NCI-H1436 treated with DMSO at 0.1 percent for 48 hours (cell line): ENCODE measurements at places on chromosomes 6 and 20.

- no peak for DNase-seq
Measured at GRCh38 chr20:2390951-2391675, 10.4 kb downstream of the TGM6 start.

GRCh38 chr6:138535728-138536455, 36.6 kb upstream of the NHSL1 start:
- no peak for DNase-seq

GRCh38 chr6:119620846-119621555, 271.4 kb upstream of the MAN1A1 start:
- no peak for DNase-seq

DNA sequence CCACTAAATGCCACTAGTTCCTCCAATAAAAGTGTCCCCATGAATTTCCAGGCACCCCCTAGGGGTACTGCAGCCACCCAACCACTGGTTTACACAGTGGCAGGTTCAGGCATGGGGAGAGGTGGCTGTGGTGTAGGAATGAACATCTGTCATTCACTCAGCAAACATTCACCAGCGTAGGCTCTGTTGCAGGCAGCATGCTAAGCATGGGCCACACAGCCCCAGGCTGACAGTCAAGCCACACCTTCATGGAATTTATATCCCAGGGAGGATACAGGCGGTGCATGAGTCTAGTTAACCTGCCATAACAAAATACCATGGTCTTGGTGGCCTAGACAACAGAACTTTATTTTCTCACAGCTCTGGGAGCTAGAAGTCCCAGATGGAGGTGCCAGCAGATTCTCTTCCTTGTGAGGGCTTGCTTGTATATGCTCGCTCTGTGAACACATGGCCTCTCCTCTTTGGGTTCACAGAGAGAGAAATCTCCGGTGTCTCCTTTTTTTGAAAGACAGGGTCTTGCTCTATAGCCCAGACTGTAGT, 135.7 kb downstream of the EYA2 start:
- no peak for DNase-seq

DNA sequence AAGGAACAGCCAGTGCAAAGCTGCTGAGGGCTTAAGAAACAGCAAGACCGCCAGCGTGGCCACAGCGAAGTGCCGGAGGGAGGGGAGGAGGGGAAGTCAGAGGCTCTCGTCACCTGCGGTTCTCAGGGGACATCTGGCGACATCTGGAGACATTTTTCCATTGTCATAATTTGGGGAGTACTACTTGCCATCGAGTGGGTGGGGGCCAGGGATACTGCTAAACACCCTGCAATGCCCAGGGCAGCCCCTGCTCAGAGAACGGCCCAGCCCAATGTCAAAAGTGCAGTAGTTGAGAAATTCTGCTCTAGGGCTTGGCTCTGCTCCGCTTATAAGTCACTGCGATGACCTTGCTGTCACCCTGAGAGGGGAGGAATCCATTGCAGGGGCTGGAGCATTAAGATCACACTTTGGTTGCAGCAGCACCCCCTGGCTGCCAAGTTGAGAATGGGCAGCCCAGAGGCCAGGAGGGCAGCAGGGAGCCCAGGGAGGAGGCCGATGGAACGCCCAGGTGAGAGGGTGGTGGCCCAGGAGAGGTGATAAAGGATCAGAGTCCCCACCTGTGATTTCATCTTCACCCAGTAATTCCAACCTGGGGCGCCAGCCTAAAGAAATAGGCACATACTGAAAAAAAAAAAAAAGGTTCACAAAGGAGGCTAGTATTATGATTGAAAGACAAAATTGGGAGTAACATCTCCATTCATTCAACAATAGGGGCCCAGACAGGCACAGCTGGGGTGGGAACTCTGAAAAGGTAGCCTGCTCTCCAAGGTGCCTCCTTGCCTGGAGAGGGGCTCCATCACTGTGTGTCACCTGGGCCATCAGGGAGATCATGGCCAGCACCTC, 218.2 kb downstream of the BMP7 start:
- no peak for DNase-seq

GRCh38 chr6:30042476-30042875, 18.6 kb upstream of the POLR1H start:
- no peak for DNase-seq

DNA sequence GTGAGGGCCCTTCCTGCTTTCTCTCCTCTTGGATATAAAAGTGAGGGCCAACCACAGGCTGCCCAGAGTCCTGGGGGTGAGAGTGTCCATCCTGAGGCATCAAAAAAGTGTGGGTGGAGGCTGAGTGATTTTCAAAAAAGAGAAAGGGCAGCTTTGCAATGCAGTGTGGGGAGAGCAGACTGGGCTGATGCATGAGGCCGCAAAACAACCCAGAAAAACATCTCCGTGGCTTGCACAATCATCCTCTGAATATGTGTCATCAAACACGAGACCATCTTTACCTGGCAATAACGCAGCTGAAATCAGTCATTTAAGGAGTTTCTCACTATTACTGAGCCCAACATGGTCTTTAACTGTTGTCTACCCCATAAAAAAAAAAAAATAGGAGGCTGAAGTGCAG, 191.2 kb upstream of the SOX4 start:
- DNase-seq = no peak

- DNase-seq = no peak
Measured at GRCh38 chr20:45919542-45920399, 7.8 kb upstream of the PLTP start.

DNA sequence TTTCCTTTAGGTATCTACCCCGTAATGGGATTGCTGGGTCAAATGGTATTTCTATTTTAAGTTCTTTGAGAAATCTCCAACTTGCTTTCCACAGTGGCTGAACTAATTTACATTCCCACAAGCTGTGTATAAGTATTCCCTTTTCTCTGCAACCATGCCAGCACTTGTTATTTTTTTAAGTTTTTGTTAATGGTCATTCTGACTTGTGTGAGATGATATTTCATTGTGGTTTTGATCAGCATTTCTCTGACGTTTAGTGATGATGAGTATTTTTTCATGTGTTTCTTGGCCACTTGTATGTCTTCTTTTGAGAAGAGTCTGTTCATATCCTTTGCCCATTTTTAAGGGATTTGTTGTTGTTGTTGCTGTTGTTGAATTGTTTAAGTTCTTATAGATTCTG, 871.1 kb downstream of the KIF16B start:
- DNase-seq = no peak

DNA sequence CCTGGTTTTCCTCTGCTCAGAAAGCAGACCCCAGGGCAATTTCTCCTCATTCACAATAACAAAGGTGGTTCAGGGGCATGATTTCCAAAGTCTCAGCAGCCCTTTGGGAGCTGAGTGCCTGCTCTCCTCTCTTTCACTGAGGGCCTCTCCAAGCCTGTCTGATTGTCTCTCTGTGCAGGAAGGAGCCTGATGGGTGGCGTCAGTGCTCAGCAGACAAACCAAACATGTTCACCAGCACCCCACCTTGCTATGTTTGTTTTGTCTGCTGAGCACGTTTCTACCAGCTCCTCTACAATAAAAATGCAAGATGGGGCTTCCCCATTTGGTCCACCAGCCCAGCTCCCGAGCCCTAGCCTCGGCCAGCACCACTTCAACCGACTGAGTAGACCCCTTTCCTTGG, 25.4 kb upstream of the TCP11 start:
- no peak for DNase-seq

DNA sequence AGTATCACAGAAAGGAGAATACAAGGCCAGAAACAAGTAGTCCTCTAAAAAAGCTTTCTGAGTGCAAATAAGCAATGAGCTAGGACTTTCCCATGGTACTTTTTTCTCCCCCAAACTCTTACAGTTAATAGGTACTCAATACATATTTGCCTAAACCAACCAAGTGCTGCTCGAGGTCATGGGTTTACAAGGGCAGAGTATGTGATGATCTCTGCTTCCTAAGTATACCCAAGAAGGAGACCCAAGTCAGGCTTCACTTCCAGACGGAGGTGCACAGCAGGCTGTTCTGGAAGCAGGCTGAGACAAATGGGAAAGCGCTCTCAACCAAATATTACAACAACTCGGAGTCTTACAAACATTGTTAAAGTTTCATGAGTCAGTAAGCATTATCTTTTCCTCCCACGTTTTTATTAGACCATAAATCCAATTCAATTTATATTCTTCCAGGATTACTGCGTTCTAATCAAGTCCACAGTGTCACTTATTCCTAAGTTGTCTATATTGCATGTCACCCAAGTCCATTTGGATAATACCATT, 8.1 kb downstream of the FYN start:
- no peak for DNase-seq

- DNase-seq = no peak
Measured at GRCh38 chr6:53701333-53702218, 36.0 kb upstream of the KLHL31 start.

DNA sequence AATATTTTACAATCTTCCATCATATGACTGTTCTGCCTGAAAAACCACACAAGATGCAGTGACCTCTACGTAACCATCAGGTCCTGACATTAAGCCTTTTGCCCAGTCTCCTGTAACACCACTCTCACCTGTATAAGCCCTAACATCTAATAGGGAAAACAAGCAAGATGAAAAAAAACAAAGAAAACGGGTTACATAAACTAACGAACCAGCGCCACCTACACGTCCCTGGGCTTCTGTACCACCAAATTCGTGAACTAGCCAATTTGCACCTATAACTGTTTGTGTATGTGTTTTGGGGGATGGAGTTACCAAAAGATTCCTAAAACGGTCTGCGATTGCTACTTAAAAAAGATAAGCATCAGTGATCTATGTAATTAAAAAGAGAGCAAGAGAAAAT, 70.2 kb downstream of the BLOC1S5 start:
- no peak for DNase-seq

DNA sequence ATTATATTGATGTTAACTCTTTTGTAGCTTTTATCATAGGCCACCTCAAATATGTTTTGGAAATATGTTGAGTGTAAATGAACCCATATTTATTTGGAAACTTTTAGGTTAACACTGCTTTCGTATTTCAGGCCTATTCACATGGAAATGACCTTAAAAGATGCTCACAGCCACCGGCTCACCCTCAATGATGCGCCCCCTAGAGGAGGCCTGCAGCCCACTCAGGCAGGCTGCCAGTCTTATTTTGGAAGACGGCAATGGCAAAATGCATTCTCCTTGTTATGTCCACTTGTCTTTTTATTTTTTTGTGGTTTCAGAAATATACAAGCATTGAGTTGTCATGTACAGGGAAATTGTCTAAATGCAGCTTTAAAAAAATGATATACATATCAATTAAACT, 869.7 kb downstream of the PHF3 start:
- no peak for DNase-seq

GRCh38 chr6:135438907-135439535, 58.5 kb downstream of the AHI1 start:
- DNase-seq = no peak

DNA sequence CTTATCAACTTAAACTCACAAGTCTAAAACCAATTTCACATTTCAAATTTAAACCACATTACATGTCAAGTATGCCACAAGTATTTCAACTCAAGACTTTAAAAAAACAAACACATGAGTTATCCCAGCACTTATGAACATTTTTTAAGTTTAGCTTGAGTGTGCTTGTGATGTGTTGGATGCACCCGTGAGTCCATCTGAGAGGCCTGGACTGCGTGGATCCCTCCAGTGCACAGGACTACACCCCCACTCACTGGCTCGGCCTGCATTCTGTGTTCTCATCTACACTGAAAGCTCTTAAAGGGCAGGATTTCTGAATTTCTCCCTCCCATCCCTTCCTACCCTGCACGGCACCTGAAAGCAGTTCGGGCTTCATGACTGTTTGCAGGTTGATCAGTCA, 128.8 kb upstream of the CD93 start:
- no peak for DNase-seq

- no peak for DNase-seq
Measured at GRCh38 chr6:105072798-105073199, 107.0 kb downstream of the POPDC3 start.

- no peak for DNase-seq
Measured at GRCh38 chr20:51462566-51463276, 79.8 kb downstream of the NFATC2 start.

GRCh38 chr6:34661357-34661756, 35.2 kb downstream of the ILRUN start:
- DNase-seq = no peak

DNA sequence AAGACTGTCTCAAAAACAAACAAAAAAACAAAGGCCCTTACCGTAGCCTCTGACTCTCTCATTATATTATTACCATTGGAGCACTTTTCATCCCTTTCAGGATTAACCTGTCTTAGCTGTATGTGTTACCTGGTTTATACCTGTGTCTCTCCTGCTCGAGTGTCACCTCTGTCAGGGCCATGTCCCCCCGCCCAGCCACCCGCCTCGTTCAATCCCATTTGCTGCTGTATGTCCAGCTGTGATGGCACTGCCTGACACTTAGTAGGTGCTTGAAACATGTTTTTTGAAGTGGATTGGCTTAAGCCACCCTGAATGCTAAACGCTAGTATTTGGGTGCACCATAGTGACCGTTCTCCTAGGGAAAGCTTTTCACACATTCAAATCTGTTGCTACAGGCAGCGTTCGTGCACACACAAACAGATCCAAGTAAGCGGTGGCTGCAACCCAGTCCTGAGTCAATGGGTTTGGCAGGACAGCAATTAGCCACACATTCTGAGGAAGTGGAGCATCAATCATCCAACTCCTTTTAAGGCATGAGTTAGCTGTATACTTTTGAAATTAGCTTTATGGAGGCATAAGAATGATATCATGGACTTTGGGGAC, 98.9 kb upstream of the ZNF217 start:
- DNase-seq = no peak

DNA sequence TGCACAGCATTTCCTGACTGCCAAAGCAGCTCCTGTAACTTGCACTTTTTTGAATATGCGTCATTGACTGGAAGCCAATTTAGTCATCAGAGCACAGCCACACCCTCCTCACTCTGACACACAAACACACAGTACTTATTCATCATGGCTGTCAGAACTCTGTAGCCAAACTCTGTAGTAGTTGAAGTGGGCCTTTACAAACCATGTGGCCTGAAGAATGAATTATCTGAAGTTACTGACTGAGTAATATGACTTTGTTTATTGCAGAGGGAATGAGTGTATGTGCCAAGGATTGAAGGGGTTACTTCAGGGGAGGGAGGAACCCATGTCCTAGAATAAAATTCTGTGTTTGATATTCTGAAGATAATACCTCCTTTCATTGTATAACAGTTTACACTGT, 102.7 kb downstream of the FIG4 start:
- peak; percentile 42 for DNase-seq

- DNase-seq = no peak
Measured at GRCh38 chr6:142731611-142732010, 213.4 kb downstream of the HIVEP2 start.

GRCh38 chr20:16930656-16931055, 182.5 kb downstream of the OTOR start:
- DNase-seq = no peak

GRCh38 chr6:152378169-152378568, 259.0 kb downstream of the SYNE1 start:
- no peak for DNase-seq

DNA sequence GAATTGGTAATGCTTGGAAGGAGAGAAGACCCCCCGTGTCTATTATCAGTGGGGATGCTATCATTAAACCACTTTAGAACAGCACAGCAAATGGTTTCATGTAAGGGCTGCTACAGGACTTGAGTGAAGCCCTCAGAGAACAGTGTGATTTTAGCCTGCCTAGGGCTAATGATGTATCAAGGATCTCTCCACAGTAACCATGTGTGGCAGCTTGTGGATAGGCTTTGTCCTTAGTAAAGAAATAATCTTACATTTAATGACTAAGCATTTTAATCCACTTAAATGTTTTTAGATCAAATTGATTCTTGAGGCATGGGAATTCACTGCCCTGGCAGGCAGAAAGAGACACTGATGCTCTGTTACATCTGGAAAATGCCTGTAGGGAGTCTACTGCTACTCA, 495.1 kb downstream of the NKAIN2 start:
- no peak for DNase-seq

GRCh38 chr6:56750686-56751085, 108.0 kb upstream of the DST start:
- DNase-seq = no peak
